ENCODE measurements at places on chromosomes 7 and 10.
A peak's percentile ranks its signal among the peaks of the same experiment; 100 is the strongest.

DNA sequence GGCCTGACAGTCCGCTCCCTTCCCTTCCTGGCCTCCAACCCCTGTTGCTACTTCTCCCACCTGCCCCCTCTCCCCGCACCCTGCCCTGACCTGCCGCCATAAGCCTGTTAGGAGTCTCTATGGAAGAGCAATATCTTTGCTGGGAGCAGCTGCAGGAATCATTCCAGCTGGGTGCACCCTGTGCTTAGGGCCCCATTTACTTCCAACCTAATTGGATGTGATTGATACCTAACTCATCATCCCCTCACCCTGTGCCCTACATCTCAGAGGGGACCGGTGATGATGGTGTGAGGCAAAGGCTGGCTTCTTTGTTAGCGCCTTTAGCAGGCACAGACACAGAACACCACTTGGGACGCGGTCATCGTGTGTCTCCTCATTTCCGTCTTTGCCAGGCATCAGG is 80.0 kb upstream of the FAM180A start:
- DNase-seq = no peak

DNA sequence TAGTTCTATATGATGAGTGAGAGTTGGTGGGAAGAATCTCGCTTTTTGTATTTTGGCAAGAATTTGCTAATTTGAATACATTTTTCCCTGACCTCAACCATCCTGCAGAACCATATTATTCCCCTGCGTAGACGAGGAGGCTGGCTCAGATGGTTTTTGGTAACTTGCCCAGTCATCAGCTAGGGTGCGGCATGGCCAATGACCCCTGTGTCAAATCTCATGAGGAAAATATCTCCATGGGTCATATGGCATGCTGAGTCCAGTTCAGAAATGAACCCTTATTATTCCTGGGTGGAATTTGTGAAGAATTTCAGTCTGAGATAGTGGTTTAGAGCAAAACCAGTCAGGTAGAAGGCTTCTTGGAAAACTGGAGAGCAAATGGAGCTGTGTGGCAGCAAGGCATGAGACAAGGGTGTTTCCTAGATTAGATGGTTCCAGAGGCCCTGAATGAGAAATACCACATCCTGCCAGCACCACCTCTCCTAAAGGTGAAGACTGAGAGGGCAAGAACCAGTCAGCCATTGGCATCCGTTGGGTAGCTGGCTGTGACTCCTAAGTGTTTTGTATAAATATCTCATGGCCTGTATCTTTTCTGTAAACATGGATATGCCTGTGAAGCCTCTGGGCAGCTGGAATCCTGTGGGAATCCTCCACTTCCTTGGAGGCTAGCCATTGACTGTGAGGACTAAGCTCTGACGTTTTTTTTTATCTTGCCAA is 5.8 kb upstream of the UPP1 start:
- DNase-seq = peak; percentile 57

DNA sequence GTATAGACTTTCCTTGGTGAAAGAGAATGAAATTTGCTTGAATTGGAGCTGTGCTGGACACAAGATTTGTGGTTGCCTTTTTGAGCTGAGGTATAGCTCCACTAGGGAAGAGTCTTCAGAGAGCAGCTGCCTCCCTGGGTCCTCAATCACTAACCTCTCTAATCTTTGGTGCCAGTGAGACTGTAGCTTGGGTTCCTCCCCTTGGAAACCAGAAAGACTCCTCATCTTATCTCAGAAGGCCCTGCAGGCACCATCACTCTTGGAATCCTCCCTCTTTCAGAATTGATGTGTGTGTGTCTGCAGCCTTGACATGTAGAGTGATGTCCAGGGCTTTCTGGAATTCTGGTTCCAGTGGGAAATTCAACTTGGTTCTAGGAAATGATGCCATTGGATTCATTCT is 426.5 kb downstream of the RPS24 start:
- DNase-seq = no peak

DNA sequence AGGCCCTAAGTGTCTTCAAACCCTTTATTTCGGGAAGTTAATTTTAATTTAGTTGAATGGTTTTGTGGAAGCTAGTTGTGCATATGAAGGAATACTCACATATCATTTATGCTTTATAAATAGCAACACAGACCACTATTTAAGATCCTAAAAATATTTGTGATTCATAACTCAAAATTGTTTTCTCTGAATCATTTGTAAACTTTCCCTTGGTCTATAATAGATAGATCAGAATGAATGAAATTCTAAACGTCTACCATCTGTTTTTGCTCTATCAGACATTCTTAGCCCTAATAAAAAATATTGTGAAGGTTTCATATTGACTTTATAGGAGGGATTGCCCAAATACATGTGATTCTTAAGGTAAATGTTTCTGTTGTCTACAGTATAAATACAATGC is 43.5 kb downstream of the LOXL4 start:
- peak; percentile 64 for DNase-seq

- DNase-seq = no peak
Observed at GRCh38 chr7:116423499-116423898, 76.0 kb upstream of the CAV2 start.

- peak; percentile 18 for DNase-seq
Observed at GRCh38 chr10:13100349-13101294, 659 bp downstream of the OPTN start.

Data from fibroblast of skin of right biceps (primary cell).